ENCODE measurements at places on chromosomes 1 and 21.

GRCh38 chr1:115753830-115754229 is 14.7 kb downstream of the CASQ2 start:
- DNase-seq: peak; percentile 76

DNA sequence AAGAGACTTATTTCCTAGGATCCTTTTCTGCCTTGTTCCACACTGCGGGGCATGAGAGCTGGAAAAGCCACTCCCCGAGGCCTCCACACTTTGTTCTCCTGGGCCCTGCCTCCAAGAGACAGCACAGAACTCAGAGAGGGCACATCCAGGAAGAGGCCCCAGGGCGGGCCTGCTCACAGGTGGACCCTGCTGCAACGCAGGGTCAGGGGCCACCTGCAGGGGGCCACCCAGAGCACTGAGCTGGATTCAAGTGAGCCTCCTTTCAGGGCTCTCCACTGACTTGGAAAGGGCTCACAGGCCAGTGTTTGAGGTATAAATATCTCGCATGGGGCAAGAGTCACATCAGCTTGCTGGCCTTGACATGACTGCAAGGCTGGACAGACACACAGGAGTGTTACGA is 4.8 kb downstream of the RGS16 start:
- DNase-seq: no peak

GRCh38 chr1:50973875-50974617 is 4.0 kb downstream of the CDKN2C start:
- no peak for DNase-seq

DNA sequence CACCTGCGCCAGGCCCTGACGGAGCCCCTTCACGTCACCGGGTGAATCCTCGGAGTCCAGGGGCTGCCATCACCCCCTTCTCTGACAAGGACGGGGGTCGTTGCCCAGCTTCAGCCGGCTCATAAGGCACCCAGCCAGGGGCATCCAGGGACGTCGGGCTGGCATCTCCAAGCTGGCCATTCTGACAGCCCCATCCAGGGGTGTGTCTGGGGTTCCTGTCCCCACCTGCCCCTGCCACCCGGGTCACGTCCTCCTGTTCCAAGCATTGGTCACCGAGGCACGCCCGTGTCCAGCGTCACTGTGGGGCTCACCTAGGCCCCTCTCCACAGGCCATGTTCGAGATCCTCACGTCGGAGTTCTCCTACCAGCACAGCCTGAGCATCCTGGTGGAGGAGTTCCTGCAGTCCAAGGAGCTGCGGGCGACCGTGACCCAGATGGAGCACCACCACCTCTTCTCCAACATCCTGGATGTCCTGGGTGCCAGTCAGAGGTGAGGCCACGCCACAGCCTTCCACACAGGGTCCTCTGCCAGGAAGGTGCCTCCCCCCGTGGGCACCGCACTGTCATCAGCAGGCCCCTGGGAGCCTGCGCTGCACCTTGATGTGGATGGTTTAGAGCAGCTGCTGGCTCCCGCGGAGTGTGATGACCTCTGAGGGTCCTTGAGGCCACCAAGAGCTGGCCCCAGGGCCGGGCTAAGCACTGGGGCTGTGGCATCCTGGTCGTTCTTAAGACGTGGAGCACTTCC is 14.8 kb downstream of the ARHGEF16 start:
- DNase-seq: no peak

DNA sequence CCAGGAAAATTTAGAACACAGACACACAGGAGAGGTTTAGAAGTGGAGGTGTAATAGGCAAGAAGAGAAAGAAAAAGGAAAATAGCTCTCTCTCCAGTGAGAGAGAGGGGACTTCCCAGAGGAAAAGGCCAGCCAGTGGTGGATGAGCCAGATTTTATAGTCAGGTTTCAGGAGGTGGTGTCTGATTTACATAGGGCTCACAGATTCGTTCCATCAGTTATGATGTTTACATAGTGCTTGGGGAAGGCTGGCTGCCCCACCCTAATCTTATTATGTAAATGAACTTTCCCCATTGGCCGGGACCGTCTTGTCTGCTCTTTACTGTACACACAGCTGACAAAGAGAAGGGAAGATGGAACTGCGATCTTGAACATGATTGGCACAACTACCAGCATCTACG is 797.3 kb downstream of the PLA2G4A start:
- no peak for DNase-seq

DNA sequence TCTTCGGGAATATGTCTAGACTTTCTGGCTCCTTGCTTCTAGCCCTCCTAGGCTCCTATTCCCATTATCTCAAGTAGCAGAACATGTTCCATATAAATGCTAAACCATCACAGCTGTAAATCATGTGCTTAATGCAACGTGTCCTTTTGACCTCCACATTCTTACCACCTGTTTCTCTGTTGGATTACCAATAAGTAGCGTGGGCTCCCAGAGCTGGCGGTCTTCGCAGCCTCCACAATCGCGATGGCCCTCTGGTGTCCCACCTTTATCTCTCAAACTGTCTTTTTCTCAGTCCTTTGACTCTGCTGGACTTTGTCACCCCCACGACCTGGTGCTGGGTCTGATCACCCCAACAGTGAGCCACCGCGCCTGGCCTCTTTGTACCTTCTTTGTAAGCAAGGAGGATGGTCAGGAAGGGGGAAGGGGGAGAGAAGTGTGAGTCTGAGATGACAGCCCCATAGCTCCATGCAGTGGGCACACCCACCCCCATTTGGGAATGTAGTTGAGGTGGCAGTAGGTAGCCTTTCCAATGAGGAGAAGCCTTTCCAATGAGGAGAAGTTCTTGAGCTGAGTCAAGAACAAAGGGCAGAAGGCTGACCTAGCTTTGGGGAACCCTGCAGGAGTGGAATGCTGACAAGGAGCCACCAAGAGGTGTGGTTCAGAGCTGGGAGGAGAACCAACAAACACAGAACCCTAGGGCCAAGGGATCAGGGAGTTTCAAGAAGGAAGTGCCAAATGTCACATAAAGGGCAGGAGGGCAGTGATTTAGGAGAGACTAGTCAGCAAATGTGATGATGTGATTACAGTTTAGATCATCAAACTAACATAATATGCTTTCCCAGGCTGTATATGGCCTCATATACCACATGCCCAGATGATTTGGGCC is 14.2 kb downstream of the TRAF5 start:
- DNase-seq: no peak

- DNase-seq: peak; percentile 17
Observed at GRCh38 chr1:90512441-90512840, 204.7 kb downstream of the BARHL2 start.

- DNase-seq: no peak
Observed at GRCh38 chr1:86339014-86339812, 56.9 kb downstream of the ODF2L start.

- DNase-seq: no peak
Observed at GRCh38 chr1:236204039-236204438, 61.7 kb downstream of the GPR137B start.

DNA sequence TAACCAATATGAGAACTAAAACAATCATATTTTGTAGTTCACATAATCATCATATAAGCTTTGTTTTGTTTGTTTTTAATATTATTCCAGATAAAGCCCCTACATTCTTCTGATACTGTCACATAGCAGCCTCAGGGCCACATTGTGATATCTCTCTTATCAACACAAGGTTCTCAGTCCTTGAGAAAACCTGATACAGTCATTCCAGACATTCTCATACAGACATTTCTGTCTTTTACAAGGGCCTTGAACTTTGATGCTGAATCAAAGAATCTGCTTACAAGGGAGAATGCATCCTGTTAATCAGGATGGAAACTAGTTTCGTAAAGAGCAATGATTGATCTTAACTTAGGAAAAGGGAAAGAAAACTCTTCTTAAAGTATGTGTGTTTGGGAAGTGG is 12.7 kb upstream of the VCAM1 start:
- no peak for DNase-seq

DNA sequence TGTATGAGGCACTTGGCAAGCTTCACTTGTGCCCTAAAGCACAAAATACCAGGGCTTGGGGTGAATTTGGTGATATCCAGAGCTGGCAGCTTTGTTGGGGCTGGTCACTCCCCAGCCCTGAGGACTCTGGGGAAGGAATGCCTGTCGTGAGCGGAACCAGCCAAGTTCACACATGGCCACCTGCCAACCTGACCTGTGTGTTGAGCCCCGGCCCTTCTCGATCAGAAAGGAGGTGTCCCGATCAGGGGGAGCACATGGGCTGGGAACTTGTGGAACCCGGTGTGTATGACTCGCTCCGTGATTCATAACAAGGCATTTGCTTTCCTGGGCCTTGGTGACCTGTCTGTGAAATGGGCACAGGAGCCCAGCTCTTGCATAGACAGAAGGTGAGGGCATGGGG is 43.1 kb downstream of the AGPAT3 start:
- no peak for DNase-seq

DNA sequence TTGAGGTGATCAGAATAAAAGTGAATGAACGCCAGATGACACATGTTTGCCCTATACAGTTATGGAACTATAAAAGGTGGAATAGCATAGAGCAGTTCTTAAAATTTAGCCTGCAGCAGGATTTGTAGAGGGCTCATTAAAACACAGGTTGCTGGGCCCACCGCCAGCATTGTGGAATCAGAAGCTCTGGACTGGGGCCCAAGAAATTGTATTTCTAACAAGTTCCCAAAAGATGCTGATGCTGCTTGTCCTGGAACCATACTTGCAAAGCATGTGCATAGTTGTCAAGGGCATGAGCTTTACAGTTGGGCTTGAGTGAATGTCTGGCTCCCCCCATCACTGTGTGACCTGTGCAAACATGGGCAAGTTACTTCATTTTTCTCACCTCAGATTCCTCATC is 37.5 kb upstream of the LRRC53 start:
- no peak for DNase-seq

- peak; percentile 73 for DNase-seq
Observed at GRCh38 chr1:198686069-198686728, 47.4 kb downstream of the PTPRC start.

- no peak for DNase-seq
Observed at GRCh38 chr1:21622466-21623315, 46.5 kb downstream of the RAP1GAP start.

GRCh38 chr1:173415490-173415889 is 61.6 kb upstream of the PRDX6 start:
- no peak for DNase-seq

GRCh38 chr1:6625584-6626149 is 999 bp downstream of the THAP3 start:
- peak; percentile 31 for DNase-seq

GRCh38 chr1:93567255-93567918 is 114.2 kb downstream of the BCAR3 start:
- DNase-seq: peak; percentile 74

DNA sequence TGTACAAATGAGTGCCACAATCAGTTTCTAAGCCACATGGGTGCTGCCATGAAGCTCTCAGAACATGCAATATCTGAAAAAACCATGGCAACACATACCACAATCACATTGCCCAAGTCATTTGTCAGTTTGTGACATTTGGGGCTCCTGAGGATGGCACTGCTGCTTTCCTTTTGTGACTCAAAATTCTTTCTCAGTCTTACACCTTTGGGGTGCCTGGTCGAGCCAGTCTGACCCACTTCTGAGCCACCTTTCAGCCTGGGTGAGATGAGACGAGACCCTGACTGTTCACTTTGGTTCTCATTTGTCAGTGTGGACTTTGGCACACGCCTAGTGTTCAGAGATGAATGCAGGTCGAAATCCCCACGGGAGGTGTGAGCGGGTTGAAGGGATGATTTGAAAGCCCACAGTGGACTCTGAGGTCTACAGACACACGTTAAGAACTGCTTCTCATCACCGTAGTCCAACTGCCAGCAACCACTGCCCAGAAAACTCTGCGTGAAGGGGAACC is 8.0 kb downstream of the BATF3 start:
- no peak for DNase-seq

DNA sequence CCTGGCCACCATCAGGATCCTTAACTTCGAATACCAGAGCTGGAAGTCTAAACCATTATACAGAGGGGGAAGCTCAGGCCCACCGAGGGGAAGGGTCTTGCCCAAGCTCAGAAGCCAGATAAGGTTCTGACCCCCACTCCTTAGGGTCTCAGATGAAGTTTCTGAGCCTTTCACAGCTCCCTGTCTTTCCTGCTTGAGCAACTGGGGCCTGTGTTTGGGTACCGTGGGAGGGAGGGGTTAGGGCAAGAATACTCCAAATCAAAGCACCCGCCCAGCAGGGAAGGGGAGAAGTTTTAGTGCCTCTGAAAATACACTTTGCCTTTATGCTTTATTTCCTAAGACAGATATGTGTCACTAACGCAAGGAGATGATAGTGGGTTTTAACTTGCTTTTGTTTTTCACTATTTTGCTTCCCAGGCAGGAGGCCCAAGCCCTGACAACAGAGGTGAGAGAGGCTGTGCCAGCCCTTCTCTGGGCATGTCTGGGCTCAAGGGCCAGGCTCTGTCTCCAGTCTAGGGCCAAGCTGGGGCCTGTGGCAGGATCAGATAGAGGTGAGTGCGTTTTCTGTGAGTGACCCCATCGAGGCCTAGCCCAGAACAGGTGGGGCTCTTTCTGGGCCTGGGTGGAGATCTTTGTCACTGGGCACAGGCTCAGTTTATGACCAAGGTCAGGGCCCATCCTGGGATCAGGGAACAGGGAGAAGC is 20.5 kb upstream of the TENT5B start:
- no peak for DNase-seq

- DNase-seq: no peak
Observed at GRCh38 chr1:78843546-78843945, 163.0 kb downstream of the ADGRL4 start.

- no peak for DNase-seq
Observed at GRCh38 chr1:159700312-159700711, 14.1 kb downstream of the CRP start.

DNA sequence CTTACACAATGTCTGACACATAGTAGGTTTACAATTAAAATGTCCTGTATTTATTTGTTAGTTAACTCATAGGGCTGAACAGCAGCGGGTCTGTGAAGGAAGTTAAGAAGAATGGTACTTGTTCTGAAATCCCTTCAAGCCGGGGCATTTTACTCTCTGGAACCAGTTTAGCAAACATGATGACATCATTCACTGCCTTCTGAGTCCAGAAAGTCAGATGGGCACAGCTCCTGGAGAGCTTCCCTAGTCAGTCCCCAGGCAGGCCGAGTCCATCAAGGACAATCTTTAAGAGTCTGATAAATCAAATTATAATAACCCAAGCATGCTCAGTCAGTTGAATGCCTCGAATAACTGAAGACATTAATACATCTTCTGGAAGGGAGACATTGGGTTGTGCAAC is 125.4 kb upstream of the DAB1 start:
- peak; percentile 6 for DNase-seq

GRCh38 chr1:234466945-234467344 is 12.0 kb downstream of the TARBP1 start:
- no peak for DNase-seq

GRCh38 chr1:36389999-36390398 is 4.3 kb upstream of the STK40 start:
- DNase-seq: no peak

GRCh38 chr1:29457496-29458368 is 221.4 kb downstream of the PTPRU start:
- DNase-seq: no peak

DNA sequence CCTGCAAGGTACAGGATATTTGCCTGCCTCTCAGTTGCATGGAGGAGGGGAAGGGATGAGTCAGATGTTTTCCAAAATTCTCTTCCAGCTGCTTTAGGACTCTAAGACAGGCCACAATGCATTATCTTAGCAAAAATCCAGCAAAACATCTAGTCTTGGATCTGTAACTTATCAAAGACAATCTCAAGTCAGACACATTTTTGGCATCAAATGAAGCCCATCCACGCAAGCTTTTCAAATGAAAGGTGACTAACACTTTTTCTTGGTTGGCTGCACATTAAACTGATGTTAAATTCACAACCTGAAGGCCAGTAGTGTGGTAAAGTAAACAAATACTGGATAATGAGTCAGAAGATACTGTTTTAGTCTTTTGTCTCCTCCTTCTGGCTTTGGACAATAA is 21.3 kb downstream of the FAM78B start:
- peak; percentile 86 for DNase-seq

All from renal cortical epithelial cell (primary cell).